GM23338 (cell line): ENCODE measurements at places on chromosomes 7 and 10. TPM values are rescaled to one million over a fixed set of nuclear protein-coding genes. Genes with fewer than 3 reads are reported as not detected.

MUC3A gene
- 16.3 and 19.1 TPM in 2 replicates for total RNA-seq

IGFBP1 gene
- not detected in 2 replicates for total RNA-seq

SPRN gene
- 0.31 TPM in 1 of 2 replicates, not detected in the other for total RNA-seq

DNA sequence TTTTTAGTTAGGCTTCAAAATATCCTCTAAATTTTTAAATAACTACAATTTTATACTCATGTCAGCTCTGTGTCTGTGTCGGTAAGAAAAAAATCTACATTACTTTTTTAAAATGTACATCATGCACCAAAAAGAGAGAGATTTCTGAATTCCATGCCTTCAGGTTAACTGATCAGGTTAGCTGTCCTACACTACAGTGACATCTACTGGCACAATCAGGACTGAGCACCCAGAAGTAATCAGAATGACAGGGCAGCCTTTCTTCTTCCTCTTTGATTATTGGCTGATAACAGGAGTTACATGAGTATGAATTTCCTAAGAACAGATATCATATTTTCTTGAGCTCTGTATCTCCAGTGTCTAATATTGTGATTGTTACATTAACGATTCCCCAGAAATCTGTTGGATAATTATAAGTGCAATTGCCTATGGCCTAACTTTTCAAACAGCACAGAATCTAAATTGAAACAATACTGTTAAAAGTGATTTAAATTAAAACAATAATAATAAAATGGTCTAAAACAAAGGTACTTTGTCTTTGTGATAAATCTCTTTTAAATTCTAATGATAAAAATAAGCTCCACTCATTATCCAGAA lies 41.8 kb upstream of the HYCC1 start:
- no peaks in the 10 kb centered on the region for H3K27me3 ChIP-seq
- H3K4me1 ChIP-seq: peaks cover 12% of the 10 kb centered on the region
- no peak overlapping the region for H3K27ac ChIP-seq

DNA sequence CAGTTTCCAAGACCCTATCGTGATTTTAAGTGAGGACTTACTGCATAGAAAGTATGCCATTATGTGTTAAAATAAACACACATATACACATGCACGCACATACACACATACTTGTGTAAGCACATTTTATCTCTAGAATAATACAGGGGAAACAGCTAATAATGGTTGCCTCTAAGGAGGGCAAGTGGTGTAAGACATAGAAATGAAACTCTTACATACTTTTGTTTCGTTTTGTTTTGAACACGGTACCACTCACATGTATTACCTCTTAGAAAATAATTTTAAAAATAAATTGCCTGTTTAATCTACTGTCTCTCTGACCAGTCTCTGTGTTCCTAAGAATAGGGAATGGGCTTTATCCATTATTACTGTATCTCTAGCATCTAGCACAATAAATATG lies 49.2 kb downstream of the HERPUD2 start:
- H3K27ac ChIP-seq: no peak overlapping the region
- H3K4me1 ChIP-seq: peaks cover 6% of the 10 kb centered on the region
- no peaks in the 10 kb centered on the region for H3K27me3 ChIP-seq
- no peak for DNase-seq
- no peak overlapping the region for H3K4me3 ChIP-seq
- no peaks in the 10 kb centered on the region for H3K36me3 ChIP-seq

GRCh38 chr7:48959676-48960075 lies 35.3 kb downstream of the CDC14C start:
- H3K4me1 ChIP-seq: no peaks in the 10 kb centered on the region; the same call in 1 of the 2 replicates
- H3K36me3 ChIP-seq: no peaks in the 10 kb centered on the region
- no peak overlapping the region for H3K27ac ChIP-seq
- no peaks in the 10 kb centered on the region for H3K27me3 ChIP-seq
- no peak for DNase-seq

SYT15B gene
- 0.08 and 0.24 TPM in 2 replicates for total RNA-seq

RPA3 gene
- 57.4 and 74.9 TPM in 2 replicates for total RNA-seq

DOCK1 gene
- total RNA-seq: 55.3 and 57.8 TPM in 2 replicates

CARD11 gene
- 29.0 and 32.9 TPM in 2 replicates for total RNA-seq

GRCh38 chr10:24707445-24707844 lies 16.2 kb downstream of the ARHGAP21 start:
- no peaks in the 10 kb centered on the region for H3K4me1 ChIP-seq
- no peak overlapping the region for H3K27ac ChIP-seq
- H3K4me3 ChIP-seq: no peak overlapping the region
- DNase-seq: no peak
- no peaks in the 10 kb centered on the region for H3K36me3 ChIP-seq

GRCh38 chr10:89458784-89459183 lies 44.4 kb downstream of the IFIT5 start:
- H3K36me3 ChIP-seq: no peaks in the 10 kb centered on the region
- H3K4me3 ChIP-seq: no peak overlapping the region

UROS gene
- total RNA-seq: 43.4 and 47.1 TPM in 2 replicates

DNA sequence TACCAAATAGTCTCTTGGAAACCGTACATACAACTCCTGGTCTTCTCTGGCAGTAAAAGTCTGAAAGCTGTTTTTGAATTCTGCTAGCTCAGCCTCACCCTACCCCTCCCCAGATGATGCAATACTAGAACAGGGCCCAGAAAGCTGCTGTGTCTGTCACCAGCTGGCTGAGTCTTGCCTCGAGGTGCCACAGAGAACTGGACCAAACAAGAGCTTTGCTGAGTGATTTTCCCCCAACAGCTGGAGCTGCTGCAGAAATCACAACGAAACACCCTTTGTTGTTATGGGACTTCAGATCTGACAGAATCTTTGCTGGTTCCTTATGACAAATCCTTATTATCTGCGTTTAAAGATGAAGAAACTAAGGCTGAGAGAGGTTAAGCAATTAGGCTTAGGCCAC lies 134.1 kb downstream of the SPAG6 start:
- peaks cover 35% of the 10 kb centered on the region for H3K4me1 ChIP-seq
- no peaks in the 10 kb centered on the region for H3K36me3 ChIP-seq
- H3K4me3 ChIP-seq: no peak overlapping the region
- H3K27ac ChIP-seq: no peak overlapping the region

DNA sequence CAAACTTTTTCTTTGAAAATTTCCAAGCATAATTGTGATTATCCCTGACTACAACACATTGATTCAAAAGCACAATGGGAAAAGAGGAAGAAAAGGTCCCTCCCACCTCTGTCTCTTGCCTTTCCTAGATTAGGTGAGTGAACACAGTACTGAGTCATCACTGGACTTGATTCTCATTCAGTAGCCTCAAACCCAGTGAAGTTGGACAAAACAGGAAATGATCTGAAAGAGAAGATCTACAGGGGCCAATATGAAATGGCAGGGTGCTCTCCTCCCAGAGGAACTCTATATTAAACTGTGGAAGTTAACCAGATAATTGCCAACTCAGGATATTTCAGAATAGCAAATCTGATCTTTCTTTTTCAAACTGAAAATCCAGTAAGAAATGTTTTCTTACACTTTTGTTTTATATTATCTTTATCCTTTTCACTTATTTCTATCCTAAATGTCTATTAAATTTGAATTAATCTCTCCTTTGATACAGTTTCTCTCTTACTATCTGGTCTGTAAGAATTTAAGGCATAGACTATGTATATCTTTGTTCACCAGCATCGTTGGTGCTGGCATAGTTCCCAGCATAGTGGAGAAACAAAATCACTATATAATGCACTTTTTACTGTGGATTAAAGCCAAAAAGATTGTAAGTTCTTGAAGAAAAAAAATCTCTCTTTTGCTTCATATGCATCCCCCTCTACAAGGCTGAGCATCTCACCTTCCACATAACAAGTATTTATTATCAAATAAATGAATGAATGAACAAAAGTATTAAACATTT lies 41.4 kb upstream of the IKZF1 start:
- DNase-seq: no peak
- peaks cover 11% of the 10 kb centered on the region for H3K4me1 ChIP-seq
- no peak overlapping the region for H3K27ac ChIP-seq
- H3K4me3 ChIP-seq: no peak overlapping the region
- no peaks in the 10 kb centered on the region for H3K27me3 ChIP-seq

CFTR gene
- total RNA-seq: 0.78 and 1.2 TPM in 2 replicates

PON3 gene
- 1.6 and 2.5 TPM in 2 replicates for total RNA-seq

DNA sequence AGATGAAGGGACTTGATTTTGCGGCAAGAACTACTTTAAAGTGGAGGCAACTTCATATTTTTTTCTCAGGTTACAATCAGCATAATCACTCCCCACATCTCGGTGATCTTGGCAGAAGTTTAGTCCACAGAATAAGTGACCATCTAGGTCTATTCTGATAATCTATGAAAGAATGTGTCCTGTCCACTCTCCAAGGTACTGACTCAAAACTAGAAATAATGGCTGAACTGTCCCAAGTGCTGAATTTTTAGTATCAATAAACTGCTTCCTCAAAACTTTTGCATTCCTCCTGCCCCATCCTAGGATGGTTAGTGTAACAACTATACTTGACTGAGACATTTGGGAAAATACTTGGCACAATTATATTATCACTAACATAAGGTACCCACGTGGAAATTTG lies 10.9 kb upstream of the CHRM2 start:
- no peak overlapping the region for H3K4me3 ChIP-seq
- H3K27me3 ChIP-seq: no peaks in the 10 kb centered on the region
- H3K36me3 ChIP-seq: no peaks in the 10 kb centered on the region
- peaks cover 8% of the 10 kb centered on the region; the same call in 1 of the 2 replicates for H3K4me1 ChIP-seq

GRCh38 chr7:95547361-95548348 lies 48.7 kb downstream of the PDK4 start:
- no peaks in the 10 kb centered on the region for H3K36me3 ChIP-seq
- H3K27me3 ChIP-seq: no peaks in the 10 kb centered on the region
- no peak for DNase-seq
- H3K4me3 ChIP-seq: no peak overlapping the region
- no peaks in the 10 kb centered on the region for H3K4me1 ChIP-seq

FAM149B1 gene
- total RNA-seq: 11.2 and 13.6 TPM in 2 replicates

- H3K4me3 ChIP-seq: no peak overlapping the region
- peak; percentile 11 for DNase-seq
- no peaks in the 10 kb centered on the region for H3K27me3 ChIP-seq
- no peak overlapping the region for H3K27ac ChIP-seq
- H3K36me3 ChIP-seq: no peaks in the 10 kb centered on the region
These were observed 226.3 kb upstream of the ZNF32 start for GRCh38 chr10:43874984-43875383.

DNA sequence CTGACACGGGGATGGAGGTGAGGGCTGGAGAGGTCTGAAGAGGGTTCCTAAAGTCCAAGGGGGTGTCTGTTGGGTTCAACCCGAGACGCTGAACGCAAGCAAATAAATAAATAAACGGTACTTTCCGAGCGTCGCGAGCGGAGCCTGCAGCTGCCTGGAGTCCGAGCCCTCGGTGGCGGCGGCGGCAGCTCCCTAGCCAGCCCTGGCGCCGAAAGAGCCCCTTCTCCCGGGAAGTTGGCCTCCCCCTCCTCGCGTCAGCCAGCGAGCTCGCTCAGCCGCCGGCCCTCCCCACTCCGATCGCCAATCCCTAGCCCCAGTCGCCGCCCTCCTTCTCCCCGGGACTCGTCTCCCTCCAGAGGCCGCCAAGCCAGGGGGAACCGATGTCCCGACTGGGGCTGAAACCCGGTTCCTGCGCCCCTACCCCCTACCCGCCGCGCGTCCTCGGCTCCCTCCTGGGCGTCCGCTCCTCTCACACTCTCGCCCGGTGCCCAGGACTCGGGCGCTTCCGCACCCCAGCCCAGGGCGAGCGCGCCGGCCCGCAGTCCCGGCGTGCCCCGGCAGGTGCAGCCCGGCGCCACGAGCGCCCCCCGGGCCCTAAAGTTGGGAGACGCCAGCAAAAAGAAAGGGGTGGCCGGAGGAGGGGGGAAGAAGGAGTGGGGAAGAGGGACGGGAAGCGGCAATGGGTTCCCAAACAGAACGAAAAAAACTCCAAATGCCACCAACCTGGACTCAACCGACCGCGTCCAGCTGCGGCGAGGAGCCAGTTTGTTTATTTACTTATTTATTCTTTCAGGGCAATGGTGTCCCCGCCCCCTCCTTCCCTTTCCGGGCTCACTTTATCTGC lies at the start of gene GFRA1:
GFRA1 (minus strand) TSS at position 767 of the 844 bp plus-strand sequence. CDS start 1,177 bp downstream, outside the sequence.
- peaks cover 5% of the 10 kb centered on the region for H3K4me1 ChIP-seq
- no peak within 1 kb of the TSS for H3K27ac ChIP-seq
- H3K4me3 ChIP-seq: peak within 1 kb of the TSS; percentile 89
- peaks cover 93% of the 10 kb centered on the region for H3K27me3 ChIP-seq
- H3K36me3 ChIP-seq: no peaks in the 10 kb centered on the region

GRCh38 chr10:123995461-123996131 lies 97.8 kb downstream of the CHST15 start:
- H3K4me1 ChIP-seq: peaks cover 8% of the 10 kb centered on the region
- no peaks in the 10 kb centered on the region for H3K36me3 ChIP-seq
- peak; percentile 81 for DNase-seq
- peaks cover 37% of the 10 kb centered on the region for H3K27me3 ChIP-seq
- peak overlapping the region; percentile 59 for H3K4me3 ChIP-seq

TMEM176A gene
- not detected in 2 replicates for total RNA-seq

DNA sequence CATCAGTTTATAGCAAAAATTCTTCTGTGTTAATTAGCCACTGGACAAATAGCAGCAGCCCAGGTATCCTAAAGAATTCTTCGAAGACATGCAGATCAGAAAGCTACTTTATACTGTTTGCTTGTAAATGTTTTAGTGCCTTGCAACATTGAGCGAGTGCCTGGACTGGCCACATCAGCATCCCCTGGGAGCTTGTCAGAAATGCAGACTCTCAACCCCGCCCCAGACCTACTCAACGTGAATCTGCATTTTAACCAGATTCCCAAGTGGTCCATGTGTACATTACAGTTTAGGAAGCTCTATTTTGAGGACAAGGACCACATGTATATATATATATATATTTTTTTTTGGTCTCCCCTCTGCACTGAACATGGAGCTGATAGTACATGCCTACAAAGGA lies 18.5 kb upstream of the PLEKHS1 start:
- H3K4me1 ChIP-seq: no peaks in the 10 kb centered on the region
- H3K4me3 ChIP-seq: no peak overlapping the region
- H3K27ac ChIP-seq: no peak overlapping the region
- no peaks in the 10 kb centered on the region for H3K27me3 ChIP-seq

BTBD16 gene
- total RNA-seq: not detected in 2 replicates

DNA sequence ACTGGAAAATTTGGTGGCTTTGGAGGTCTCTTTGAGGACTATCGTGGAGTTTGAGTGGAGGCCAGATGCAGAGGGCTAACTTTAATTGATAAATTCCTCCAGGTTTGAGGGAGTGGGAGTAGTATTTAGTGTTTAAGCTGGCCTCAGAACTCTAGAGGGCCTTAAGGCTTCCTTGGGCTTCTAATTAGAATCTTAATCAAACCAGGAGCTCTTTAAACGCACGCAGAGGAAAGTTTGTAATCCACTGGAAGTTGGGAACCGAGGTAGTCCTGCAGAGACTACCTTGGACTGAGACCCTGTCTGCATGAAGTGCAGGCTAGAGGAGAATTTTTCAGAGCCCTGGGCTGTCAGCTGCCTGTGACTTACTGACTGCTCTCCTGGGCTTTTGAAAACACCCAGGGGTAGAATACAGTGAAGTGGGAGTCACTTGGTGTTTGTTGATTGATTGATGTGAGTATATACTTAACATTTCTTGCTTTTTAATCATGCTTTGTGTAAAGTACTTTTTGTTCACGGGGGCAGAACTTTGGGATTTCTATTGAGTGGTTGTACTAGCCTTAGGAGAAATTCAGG lies 5.9 kb downstream of the SPAG6 start:
- no peak overlapping the region for H3K4me3 ChIP-seq
- H3K27me3 ChIP-seq: peaks cover 34% of the 10 kb centered on the region
- H3K4me1 ChIP-seq: no peaks in the 10 kb centered on the region
- DNase-seq: no peak

GRCh38 chr7:86937363-86937878 lies 122.0 kb downstream of the ELAPOR2 start:
- H3K27ac ChIP-seq: no peak overlapping the region
- no peaks in the 10 kb centered on the region; the same call in 1 of the 2 replicates for H3K4me1 ChIP-seq
- H3K27me3 ChIP-seq: no peaks in the 10 kb centered on the region
- peaks cover 5% of the 10 kb centered on the region; the same call in 1 of the 2 replicates for H3K36me3 ChIP-seq

- H3K4me3 ChIP-seq: peak within 1 kb of the TSS; percentile 100
- DNase-seq: peak; percentile 96
- peak within 1 kb of the TSS; percentile 83 for H3K27ac ChIP-seq
- no peaks in the 10 kb centered on the region for H3K4me1 ChIP-seq
These were observed at the start of the genes MRPL43 and TWNK for GRCh38 chr10:100986952-100987684. MRPL43 (minus strand) TSS chr10:100987497; CDS start chr10:100987443, 54 bp downstream. TWNK (plus strand) TSS chr10:100987543; CDS start chr10:100988211, 668 bp downstream.

MUC12 gene
- total RNA-seq: 3.8 and 4.6 TPM in 2 replicates
